Activated CD8-positive, alpha-beta memory T cell treated with anti-CD3 and anti-CD28 coated beads for 4 hours (primary cell): ENCODE measurements at places on chromosomes 2 and 18.

- no peak for DNase-seq
Measured at GRCh38 chr2:23579674-23580073, 194.7 kb downstream of the KLHL29 start.

- no peak for DNase-seq
Measured at GRCh38 chr2:217930761-217931563, 71.8 kb downstream of the TNS1 start.

DNA sequence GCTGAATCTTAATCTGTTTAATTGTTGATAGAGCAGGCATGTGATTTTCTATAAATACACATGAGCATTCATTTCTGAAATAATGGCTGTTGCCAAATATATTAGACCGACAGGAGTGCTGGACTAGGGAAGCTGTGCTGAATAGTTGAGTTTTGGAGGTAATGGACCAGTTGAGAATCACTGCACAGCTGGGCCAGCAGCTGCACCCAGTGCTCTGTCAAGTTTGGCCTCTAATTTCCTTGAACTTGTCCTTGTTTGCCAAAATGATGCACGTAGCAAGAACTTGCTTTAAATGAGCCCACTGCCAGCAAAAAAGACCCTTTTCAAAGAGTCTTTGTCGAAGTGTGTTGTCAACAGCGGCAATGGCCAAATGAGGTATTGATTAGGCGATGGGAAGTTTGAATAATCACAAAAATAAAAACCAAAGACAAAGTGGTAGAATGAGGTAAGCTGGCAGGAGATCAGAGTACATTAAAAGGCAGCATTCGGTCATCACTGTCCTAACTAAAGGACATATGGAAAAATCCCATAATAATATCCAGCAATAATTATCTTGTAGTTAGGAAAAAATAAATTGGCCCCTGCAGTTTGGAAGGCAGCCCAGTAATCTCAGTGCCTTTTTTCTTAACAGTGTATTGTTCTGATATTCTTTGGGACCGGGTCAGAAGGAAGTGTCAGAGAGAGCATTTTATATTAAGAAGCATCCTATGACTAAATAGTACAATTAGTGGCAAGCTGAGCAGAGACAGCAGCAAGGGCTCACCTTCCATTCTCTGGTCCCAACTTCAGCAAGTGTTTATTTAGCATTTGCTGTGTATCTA lies 126.2 kb downstream of the RAPGEF4 start:
- no peak for DNase-seq

DNA sequence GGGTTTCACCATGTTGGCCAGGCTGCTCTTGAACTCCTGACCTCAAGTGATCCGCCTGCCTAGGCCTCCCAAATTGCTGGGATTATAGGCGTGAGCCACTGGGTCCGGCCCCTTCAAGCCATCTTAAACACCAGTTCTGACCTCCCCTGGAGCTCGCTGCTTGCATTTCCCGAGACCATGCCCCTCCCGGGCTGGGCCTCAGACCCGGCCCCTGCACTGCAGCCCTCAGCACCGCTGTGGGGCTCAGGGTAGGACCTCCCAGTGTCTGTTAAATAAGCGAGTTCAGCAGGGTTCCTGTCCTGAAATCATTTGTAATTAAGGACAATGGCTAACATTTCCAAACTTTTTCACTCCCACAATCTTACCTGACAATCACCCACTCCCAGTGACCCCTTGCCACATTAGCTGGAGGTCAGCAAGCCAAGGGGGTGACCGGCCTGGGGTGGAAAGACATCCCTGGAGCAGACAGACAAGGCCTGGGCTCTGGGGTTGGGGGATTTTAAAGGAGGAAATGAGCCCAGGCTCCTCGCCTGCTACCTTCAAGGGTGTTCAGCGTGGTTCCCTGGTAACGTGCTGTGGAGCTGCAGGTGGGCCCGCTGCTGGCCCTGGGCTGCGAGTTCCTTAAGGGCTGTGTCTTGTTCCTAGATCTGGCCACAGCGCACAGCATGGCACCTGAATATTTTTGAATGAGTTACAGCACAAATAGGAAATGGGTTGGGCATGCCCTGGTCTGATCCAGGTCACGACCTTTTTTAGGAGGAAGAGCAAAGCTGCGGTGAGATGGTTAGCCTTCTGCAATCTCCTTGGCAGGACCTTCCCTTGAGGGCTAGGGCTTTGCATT lies 15.1 kb downstream of the CYS1 start:
- no peak for DNase-seq

DNA sequence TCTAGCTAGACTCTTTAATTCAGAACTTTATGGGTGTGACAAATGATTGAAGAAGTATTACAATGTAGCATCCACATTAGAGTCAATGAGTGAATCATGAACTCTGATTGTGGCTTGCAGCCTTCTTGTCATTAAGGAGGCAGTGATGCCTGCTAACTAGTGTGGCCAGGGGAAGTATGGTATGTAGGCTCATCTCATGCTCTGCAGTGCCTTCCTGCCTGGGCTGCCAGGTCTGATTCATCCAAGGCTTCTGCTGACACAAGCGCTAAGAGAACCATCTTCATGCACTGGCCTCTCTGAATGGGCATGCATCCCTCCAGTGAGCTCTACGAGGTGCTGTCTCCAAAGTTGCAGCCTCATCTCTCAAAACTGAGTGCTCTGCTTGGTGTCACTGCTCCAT lies 144.3 kb downstream of the MTCL1 start:
- DNase-seq: no peak

- DNase-seq: no peak
Measured at GRCh38 chr2:7427293-7428060, 510.3 kb downstream of the RNF144A start.

DNA sequence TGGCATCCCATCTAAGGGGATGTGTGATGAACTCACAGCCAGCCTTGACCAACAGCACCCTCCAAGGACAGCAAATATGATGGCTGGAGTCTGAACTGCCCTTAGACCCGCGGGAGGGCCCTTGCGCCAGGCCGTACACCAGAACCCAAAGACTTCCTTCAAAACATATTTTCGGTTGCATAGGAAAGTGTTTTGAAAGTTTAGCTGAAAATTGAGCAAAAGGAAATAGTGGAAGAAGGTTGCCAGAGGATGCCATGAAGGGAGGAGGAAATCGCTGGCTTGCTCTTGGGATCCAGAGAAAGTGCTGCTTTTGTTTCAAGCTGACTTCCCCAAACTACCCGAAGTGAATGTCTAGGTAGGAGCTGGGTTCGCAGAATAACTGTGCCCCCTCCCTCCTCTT lies 61.3 kb downstream of the IL1R2 start:
- no peak for DNase-seq

DNA sequence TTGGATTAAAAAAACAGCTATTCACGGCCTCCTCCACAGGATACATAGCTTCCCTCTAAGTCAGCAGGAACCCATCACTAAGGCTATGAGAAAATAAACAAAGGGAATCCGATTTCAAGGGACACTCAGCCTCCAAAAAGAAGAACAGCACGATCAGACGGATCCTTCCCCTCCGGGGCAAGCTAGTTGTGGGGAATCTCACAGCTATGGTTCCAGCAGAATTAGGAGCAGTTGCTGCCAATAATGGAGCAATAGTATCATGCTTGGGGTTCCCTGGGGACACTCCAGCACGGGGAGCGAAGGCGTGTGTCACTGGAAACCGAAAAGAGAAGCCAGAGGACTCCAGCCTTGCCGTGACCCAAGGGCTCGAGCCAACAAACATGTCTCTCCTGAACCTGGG lies 163.1 kb downstream of the TTC32 start:
- no peak for DNase-seq

DNA sequence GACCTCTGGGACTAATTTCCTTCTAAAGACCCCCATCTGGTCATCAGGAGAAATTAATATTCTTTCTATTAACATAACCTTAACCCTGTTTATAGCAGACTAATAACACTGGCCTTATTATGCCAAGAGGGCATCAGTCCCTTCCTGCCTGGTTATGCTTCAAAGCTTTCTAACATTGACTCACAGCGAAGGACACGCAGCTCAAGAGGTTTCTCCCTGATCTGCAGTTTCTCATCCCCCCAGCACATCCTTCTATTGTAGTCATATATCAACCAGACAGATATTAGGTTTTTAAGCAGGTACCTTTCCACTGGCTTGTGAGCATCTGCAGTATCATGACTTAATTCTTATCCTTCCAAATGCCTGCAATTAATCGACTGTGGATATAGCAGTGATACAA lies 100.0 kb upstream of the CXCR4 start:
- no peak for DNase-seq

DNA sequence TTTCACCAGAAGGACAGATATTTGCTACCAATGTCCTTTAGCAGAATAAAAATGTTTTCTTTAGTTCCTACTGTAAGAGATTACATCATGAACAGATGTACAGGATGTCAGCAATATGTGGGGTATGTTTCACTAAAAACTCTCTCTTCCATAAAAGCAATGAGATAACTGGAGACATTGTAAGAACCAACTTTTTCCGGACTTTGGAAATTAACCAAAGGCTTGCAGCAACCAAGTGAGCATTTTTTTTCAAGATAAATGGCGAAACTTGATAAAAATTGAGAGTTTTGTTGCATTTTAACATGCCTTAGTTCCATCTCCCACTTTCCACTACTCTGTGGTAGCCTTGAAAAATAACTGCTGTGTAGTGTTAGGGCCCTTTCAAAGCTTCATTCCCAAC lies 429.8 kb upstream of the CDH2 start:
- DNase-seq: no peak

DNA sequence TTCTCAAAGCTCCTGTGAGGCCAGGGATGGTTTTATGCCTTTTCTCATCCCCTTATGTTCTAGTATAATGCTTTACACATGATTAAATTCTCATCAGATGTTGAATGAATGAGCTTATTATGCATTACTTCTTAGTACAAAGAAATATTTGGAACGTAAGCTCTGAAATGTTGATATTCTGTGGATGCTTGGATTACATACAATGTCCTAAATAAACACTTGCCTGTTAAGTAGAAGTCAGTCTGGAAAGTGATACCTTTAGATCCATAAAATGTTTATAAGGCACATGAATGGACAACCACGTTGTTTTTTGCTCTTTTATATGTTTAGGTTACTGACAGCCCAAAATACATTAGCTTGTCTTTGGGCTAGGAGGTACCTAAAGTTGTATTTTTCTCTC lies 248.6 kb downstream of the NEDD4L start:
- DNase-seq: no peak

DNA sequence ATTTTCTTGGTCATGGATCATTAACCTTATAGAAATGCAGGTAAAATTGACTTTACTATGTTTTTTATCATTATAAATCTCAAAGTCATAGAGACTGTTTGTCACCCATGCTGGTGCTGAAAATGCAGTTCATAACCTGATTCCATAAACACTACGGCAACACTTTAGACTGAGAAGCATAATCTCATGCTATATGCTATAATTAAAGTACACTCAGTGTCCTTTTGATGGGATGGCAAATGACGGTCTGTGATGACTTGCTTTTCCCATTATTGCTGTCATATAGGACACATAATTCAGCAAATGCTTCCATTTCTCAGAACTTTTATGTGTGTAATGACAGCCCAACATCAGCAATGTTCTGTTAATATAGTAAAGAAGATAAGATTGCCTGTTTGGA lies 162.9 kb downstream of the CD226 start:
- no peak for DNase-seq

- no peak for DNase-seq
Measured at GRCh38 chr2:147492471-147492870, 352.4 kb upstream of the ACVR2A start.
